ENCODE measurements at places on chromosomes 11 and 22.
A peak's percentile ranks its signal among the peaks of the same experiment; 100 is the strongest.

DNA sequence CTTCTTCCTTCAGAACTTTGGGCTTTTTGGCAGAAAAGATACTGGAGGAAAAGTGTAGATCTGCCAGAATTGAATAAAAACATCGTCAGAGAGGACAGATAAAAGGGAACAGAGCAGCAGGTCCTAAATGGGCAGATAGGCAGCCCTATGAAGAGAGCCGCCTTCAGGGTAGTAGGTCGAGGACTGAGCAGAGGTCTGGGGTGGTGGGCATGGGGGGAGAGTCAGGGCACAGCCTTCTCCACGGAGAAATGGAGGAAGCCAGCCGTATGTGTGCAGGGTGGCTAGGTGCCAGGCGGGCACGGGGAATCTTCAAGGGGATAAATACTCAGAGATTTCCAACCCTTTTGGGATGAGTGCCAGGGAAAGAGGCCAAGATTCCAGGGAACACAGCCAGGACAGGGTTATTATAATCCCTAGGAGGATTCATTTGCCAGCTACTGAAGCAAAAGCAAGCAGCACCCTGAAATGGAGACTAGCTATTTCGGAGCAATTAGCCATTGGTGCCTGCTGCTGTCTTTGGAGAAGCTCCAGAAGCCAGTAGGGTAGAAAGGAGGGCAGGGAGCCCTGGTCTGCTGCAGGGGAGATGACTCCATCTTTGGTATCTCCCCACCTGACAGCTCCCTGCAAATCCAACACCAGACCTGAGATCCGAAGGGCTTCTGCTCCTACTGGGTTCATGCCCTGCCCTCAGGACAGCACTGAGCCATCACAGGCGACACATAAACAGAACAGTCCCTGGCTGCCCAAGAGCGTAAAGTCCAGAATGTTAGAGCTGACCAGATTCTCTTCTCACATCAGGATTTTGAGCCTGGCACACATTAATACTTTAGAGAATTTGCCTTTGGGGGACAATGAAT lies 174.5 kb upstream of the NTM start:
- DNase-seq = no peak

DNA sequence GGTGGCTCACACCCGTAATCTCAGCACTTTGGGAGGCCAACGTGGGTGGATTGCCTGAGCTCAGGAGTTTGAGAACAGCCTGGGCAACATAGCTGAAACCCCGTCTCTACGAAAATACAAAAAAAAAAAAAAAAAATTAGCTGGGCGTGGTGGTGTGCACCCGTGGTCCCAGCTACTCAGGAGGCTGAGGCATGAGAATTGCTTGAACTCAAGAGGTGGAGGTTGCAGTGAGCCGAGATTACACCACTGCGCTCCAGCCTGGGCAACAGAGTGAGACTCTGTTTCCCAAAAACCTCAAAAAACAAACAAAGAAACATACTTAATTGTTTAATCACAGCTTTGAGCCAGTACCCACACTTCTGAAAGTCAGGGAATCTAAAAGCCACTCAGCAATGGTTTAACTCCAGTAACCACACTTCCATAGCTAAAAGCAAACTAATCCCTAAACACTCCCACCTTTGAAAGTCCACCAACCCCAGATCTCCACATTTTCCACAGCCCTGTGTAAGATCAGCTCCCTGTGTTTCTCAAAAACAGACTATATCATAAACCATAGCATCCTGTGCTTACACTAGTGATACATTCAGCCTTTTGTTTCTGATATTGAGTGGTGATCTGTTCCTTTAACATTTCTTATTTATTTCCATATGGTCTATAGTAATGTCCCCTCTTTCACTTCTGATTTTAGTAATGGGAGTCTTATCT lies 4.9 kb upstream of the OR2AT4 start:
- DNase-seq = no peak

GRCh38 chr11:66341502-66342126 lies 3.3 kb downstream of the BRMS1 start:
- DNase-seq = no peak

- no peak for DNase-seq
These were observed 137.8 kb downstream of the KIRREL3 start for GRCh38 chr11:126862664-126863243.

DNA sequence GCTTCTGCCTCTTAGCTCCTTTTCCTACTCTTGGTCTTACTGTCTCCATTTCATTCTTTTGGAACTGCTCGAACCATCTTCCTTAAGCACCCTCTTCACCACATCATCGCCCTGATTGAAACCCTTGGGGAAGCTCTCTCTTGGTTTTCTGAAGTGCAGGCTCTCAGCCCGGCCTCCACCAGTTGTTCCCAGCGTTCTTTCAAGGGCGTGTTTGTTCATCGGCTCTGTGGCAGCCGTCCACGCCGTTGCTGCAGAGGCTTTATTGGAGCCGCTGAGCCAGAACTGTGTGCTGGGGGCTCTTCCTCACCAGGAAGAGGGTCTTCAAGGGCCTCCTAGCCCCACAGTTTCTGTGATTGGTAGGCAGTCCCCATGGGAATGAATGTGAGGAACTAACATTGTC lies 214.1 kb downstream of the TBC1D22A start:
- no peak for DNase-seq

DNA sequence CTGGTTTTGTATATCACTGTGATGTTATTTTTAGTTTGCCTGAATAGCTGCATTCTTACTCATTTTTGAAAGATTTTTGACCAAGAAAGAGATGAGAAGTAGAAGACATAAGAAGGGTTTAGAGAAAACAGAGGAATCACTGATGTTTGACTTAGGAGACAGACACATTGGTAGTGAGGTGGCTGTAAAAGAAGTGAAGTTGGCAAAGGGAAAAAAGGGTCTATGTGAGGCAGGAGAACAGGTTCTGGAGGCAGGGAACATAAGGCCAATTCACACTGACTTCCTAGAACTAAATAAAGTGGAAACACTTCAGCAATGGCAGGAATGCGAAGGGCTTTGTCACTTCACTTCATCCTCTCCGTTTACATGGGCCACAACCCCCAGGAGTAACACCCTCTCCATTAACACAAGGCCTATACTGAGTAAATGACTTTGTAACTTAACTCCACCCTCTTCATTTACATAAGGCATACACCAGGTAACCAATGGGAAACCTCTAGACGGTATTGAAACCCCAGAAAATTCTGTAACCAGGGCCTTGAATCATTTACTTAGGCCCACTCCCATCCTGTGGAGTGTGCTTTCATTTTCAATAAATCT lies 36.5 kb downstream of the CTSC start:
- DNase-seq = peak; percentile 3

DNA sequence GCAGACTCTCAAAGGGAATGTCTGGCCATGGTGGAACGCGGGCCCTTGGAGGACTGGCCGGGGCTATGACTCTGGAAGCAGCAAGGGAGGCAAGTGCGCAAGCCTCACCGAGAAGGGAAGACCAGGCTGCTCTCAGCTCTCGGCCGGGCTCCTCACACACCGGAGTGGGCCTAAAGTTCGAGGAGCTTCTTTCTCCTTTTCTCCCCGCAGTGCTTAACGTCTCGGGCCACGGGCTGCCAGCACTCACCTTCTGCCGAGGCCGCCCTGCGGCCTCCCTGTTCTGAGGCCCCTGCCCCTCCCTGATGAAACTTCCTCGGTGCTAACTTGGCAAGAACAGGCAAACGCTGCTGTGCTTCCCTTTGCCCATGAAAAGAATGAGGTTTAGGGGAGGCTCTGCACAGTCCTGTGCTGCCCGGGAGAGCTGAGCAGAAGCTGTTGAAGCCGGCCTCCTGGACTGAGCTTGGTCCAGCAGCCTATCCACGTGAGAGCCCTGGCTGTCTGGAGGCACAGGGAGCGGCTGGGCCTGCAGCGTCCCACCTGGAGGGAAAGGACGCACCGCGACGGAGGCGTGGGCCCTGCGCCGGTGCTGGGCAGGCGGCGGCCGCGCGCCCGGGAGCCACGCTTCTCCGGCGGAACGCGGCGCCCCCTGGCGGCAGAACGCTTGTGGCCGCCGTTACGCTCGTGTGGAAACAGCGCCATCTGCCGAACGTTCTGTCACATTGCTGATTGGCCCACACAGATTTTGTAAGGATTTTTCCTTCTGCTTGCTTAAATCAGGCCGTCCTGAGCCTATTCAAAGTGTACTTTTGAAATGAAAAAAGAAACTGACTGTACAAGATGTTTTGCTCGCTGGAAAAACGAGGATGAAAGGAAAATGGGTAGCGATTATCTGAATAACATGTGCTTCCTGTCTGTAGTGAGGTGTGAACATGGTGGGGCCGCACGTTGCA lies 65.0 kb upstream of the TMEM45B start:
- DNase-seq = peak; percentile 74

- no peak for DNase-seq
These were observed 14.3 kb upstream of the ARRB1 start for GRCh38 chr11:75365711-75366181.

- no peak for DNase-seq
These were observed 10.8 kb downstream of the ST3GAL4 start for GRCh38 chr11:126366064-126366822.

DNA sequence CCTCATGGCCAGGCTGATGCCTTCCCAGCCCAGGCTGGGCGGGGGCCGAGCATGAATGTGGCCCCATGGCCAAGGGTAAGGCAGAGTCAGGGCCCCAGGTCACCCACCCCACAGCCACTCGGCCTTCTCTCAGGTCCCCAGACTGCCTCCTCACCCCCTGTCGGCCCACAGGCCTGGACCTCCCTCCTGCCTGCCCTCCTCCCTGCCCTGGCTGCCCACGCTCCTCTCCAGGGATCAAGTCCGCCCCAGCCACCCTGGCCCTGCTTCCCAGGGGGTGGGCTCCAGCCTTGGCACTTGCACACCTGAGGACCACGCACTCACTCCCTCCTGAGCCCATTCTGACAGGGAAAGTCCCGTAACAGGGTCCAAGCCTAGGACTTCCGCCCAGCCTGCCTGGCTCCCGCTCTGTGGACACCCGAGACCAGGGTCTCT lies 37.8 kb upstream of the TH start:
- DNase-seq = no peak

DNA sequence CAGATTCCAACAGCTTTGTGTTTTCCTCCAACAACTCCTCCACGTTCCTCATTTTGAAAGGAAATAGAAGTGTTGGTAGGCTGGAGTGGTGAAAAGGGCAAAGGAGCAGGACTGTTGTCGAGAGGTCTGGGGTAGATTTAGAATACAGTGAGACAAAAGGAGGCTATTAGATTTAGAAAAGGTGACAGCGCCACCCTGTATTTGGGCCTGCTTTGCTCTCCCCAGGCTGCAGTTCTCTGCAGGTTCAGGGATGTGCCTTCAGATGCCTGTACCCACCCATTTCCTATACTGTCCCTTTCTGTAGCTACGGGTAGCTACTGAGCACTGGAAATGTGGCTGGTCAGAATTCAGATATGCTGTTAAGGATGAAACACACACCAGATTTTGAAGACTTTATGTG lies 20.8 kb downstream of the MMP13 start:
- DNase-seq = no peak

GRCh38 chr11:65869643-65870306 lies 2.8 kb downstream of the EFEMP2 start:
- no peak for DNase-seq
